ENCODE measurements at places on chromosomes 2 and 18.

- no peak for DNase-seq
Measured at GRCh38 chr2:208062113-208062512, 36.8 kb upstream of the PLEKHM3 start.

GRCh38 chr2:28274911-28275685 is 117.6 kb upstream of the FOSL2 start:
- no peak for DNase-seq

GRCh38 chr18:68406761-68407160 is 308.1 kb downstream of the TMX3 start:
- no peak for DNase-seq

- DNase-seq = no peak
Measured at GRCh38 chr18:48080546-48080945, 150.1 kb upstream of the SMAD2 start.

DNA sequence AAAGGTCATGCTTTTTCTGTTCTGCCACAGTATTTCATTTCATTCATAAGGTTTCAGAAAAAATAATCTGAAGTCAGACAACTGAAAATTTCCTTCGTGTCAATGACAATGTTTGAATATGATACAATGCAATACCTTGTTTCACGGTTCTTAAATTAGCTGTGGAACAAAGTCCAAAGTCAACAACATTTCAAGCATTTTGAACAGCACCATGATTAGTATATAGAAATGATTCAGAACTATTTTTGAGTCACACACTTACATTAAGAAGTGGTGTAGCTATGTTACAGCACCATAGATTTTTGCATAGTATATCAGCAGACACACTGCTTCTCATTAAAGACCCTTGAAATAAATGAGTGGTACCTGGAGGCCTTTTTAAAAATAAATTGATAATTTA is 178.3 kb upstream of the DSEL start:
- DNase-seq = no peak

DNA sequence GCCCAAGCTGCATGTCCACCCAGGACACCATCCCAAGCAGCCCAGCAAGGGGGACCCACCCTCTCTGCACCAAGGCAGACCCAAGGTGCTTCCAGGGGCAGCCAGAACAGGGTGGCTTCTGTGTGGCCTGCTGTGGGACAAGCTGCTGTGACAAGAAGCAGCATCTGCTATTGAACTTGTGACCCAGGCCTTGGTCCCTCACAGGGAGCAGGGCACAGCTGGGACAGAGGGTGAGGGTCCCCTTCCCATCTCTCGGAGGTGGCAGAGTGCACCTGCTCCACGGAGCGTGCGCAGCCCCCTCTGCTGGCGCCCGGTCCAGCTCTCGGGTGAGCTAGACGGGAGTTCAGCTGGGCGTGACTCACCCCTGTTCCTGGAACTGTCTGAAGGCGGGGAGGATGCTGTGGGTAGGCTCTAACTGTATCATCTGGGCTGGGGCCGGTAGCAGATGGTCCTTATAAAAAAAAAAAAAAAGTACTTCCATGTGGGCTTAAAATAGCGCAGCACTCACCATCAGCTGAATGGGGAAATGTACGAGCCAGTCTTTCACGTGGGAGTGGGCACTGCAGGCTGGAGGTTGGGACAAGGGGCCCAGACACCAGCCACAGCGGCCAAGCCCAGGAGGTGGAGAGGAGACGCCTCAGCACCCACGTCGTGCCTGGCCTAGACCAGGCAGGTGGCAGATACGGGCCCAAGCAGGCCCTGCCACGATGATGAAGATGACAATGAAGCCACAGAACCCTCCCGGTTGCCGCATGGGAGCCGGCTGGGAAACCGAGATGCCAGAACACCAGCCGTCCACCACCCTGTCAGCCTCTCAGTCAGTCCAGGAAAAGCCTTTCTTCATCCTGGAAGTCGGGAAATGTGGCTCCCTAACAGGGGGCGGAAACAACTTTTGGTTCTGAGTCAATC is 136.8 kb upstream of the ID2 start:
- peak; percentile 93 for DNase-seq

DNA sequence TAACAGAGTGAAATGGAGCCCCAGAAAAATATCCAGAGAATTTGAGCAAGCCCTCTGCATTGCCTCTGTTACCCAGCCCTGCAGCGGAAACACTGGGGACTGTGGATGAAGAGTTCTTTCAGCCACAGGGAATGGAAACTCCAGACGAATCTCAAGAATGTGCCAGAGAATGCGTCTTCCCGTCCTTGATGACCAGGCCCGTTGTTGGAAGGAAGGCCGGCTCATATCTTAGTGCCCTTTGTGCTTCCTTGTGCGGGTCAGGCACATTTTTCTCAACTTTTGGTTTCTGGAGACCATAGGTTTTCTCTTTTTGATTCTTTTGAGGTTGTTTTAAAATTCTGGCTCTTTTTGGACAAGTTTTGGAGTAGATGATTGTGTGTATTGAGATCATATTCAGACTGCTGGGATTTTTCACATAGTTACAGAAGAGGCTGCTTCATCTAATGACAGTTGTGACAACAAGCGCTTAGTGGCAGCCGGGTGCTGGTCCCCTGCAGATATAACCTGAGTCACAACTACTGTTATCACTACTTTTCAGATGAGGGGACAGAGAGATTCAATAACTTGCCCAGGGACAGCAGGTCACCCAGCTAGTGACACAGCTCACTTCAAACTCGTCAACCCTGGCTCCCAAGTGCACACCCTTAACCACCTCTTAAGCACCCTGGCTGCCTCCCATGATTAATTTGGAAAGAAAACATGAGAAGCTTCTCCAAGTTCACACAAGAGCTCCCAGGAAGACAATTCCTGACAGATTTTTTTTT is 15.7 kb downstream of the MAL start:
- DNase-seq = no peak

- no peak for DNase-seq
Measured at GRCh38 chr18:63016270-63016669, 300.9 kb downstream of the PHLPP1 start.

GRCh38 chr2:165877565-165878550 is 75.7 kb downstream of the TTC21B start:
- DNase-seq = peak; percentile 66

DNA sequence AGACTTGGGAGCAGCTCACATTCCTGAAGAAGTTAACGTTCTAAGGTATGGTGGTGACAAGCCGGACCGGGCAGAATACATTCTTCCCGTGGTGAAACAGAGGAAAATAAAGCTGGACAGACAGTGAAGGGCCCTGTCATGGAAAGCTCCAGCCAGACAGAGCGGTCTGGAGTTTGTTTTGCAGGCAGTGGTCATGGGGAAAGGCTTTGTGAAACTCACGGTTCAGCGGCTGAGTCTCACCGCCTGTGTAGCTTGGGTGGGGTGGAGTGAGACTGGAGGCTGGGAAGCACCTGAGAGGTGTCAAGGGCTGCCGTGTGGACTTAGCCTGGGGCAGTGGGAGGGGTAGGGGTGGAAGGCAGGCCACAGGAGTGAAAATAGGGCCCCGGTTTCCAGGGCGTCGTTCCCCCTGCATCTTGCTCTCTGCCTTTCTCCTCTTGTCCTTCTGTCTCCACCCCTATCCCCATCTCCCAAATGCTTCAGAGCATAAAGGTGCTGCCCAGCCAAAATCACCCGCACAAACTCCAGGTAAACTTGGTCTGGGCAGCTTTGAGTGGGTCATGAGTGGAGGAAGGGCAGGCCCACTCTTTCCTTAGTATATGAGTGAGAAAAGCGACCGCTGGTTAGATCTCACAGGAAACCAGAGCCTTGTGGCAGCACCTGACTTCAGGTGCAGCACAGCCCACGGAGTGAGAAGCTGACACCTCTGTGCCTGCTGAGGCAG is 11.4 kb upstream of the SLC20A1 start:
- no peak for DNase-seq

DNA sequence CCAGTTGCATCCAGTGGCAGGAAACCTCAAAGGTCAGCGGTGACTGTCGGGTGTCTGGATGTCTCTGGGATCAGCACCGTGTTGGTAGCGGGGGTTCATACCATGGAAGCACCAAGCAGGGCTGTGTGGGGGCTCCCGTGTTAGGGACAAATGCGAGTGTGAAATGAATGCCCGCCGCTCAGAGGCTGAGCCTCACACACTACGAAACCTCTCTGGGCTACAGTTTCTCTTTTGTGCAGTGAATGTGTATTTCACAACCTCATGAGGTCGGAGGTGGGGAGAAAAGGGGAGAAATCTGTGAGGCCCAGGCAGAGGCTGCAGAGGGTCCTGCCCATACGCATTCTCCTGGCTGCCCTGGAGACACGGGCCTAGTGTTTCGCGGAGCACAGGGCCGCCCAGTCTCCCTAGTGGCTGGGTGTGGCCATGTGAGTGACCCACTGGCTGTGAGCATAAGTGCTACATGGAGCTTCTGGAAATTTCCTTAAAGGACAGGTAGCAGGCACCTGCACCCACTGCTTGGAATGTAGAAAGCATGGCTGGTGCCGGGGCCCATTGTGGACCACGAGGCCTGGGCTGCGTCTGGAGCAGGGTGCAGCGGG is 138.0 kb upstream of the GLI2 start:
- no peak for DNase-seq

DNA sequence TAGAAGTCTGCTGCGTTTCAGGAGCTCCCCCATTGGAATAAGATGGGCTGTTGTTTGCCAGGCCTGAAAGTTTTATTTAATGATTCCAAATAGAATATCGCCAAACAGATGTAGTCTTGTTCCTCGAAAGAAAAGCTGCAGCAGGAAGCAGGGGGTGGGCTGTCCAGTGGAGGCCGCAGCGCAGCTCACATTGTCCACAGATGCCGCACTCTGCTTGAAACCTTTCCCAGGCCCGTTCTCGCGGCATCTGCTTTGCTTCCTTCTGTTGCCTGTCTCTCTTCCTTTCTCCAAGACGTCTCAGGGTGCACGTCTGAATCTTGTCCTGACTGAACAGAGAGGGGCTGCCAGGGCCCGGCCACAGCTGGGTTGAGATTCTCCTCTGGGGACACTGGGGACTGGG is 12.4 kb upstream of the IGFBP2 start:
- DNase-seq = no peak

DNA sequence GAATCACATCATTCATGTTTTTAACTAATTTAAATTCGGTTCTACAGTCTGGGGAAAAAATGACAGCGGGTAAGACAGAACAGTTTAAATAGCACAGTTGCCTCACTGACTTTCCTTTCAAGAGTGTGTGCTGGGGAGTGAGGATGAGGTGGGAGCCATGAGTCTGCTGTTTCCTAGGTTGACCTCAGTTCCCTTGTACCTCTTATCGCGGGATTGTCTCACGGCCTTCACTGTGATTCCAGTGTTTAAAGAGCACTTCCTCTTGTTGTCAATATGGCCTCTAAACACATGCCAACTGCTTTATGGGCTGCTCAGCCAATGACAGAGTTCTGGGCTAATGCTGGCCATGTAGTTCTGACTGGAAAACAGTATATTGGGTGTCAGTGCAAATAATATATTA is 41.6 kb upstream of the ALMS1 start:
- no peak for DNase-seq

DNA sequence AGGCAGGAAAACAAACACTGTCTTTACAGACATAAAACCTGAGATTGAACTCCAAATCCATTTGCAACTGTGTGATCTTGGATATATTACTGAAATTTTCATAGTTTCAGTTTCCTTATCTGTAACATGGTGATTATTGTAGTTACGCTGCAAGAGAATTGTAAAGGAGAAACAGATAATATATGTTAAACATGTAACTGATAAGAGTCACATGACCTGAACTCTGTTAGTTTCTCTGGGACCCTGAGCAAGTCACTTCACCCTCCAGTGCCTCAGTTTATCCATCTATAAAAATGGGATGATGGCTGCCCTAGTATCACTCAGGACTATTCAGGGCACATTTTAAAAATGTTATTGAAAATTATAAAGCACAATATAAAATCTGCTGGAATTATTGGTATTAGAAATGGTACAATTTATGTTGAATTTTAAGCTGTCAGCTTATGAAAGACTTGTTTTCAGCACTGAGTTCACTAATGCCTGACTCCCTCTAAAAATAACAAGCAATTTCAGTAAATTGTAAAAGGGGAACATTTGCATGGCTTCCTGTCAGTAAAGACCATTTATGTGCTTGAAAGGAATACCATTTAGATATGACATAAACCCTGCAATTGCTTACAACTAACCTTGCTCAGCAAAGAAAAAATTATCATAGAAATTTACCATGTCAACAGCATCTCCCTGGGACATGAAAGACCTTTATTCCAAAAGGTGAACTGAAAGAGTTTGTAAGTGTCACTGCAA is 393.5 kb downstream of the RAD51AP2 start:
- no peak for DNase-seq

GRCh38 chr2:28411166-28411755 is 18.6 kb downstream of the FOSL2 start:
- no peak for DNase-seq

DNA sequence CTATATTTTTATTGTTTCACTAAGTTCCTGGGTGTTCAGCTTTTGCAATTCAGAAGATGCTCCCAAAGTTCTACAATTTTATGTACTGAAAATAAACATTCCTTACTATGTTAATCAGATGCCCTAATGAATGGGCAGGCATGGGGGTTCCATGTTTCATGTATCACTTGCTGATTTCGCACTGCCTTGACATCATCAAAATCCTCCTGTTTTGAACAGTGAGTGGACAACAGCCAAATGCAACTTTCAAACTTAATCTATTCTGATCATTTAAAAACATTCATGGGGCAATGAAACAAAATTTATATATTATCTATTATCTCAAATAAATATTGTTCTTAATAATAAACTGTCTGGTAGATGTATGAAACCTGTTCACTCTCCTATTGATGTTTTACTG is 43.2 kb downstream of the ZEB2 start:
- DNase-seq = no peak

- DNase-seq = no peak
Measured at GRCh38 chr2:242098445-242099128, 229.1 kb downstream of the RTP5 start.

GRCh38 chr2:231655894-231656293 is 52.4 kb upstream of the PTMA start:
- no peak for DNase-seq

Data from natural killer cell treated with Interleukin-12 subunit alpha and Interleukin-12 subunit beta and Interleukin-15 and Interleukin-18, amount 100 ng/mL, for 72 hours (primary cell).